Urinary bladder (tissue), 4 donors: ENCODE measurements at places on chromosomes 2 and 18. TPM values are rescaled to one million over a fixed set of nuclear protein-coding genes. Genes with fewer than 3 reads are reported as not detected.

DNA sequence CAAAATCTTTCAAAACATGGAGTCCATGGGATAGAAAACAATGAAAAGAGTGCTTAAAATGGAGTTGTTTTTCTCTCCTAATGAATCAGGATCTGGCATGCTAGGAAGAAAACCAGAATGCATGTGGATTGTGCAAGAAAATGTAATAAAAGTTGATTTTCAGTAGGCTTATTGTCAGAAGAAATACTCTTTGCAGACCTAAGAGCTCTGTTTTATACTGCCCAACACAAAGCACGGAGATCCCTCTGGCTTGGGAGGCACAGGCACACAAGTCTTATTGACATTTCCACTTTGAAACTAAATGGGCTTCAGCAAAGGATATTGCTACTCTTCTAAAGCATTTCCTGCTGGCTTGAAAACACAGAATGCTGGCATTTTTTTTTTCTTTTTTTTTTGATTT lies 15.5 kb upstream of the DAPL1 start:
- DNase-seq, result no peak

DNA sequence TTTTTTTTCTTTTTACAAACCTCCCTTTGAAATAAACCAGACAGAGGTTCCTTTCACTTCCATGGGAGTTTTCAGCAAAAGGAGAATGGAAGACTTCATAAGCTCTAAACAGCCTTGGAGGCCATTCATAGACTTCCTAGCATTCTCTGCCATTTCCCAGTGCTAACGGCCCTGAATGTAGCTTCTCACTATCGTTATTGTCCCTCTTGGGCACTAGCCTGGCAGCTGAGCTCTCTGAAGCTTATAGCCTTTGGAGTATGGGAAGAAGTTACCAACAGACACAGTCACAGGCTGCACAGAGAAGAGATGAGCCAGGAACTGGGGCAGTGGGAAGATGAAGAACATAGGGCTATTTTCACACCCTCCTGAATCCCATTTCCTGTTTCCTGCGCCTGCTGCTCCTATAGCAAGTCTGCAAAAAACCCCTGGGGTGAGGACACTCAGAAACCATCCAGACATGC lies 29.1 kb upstream of the EPC2 start:
- no peak for DNase-seq

DNA sequence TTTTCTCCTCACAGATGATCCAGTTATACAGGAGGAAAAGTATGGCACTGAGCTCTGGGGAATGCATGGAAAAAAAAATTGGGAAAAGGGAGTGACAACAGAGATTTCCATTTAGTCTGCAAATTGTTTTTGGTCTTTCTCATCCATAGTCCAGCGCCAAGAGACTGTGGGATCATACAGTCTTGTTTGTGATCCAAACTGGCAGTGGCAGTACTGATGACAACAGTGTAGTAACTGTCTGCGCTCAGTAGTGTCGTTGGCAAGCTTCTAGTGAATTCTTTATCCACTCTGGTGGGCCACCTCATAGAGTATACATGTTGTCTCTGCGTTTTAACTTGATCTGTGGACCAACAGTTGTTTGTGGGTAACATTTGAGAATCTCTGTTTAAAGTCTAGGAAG lies 37.9 kb downstream of the GALNT1 start:
- no peak for DNase-seq

GRCh38 chr2:11771971-11772615 lies 25.7 kb downstream of the LPIN1 start:
- DNase-seq, result no peak

- DNase-seq, result no peak
Observed at GRCh38 chr2:120740375-120740764, 4.7 kb downstream of the GLI2 start.

GRCh38 chr2:151728804-151729414 lies 5.4 kb downstream of the NEB start:
- DNase-seq, result no peak

DNA sequence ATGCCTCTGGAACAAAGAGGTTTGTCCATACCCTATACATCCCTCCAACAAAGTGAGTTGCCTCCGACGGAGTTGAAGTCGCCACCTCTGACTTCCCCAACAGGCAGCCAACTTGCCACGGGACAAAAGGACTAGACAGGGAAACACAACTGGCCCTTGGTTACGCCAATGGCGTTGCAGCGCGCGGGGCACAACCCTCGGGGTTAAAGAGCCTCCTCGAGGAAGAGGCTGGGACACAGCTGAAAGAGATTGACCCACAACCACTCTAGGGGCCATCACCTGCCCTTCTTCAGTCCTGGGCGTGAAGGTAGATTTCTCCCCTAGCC lies 545 bp downstream of the GTF3C2 start:
- no peak for DNase-seq

DNA sequence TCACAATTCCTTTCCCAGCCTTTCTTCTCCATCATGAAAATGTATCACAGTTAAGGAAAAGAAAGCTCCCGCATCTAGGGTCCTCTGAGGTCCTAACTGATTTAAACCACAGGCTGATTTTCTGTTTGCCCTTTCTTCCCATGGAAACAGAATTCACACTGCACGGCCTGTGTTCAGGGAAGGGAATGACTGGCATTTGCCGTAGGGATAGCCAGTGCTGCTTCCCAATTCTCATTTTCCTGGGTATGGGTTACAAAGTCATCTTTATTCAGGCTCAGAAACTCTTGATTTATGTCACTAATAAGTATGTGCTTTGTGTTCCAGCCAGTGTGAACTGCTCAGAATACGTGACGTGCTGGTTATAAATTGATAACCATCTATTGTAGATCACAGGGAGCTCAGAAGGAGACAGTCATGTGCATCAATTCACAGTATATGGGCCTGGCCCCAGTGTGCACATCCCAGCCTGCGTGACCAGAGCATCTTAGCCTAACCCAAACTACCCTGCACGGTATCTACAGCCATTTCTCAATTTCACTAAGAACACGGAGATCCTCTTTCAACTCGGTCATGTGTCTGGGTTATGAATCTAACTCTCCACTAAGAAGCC lies 163.3 kb downstream of the LRRC30 start:
- no peak for DNase-seq

- DNase-seq, result no peak
Observed at GRCh38 chr2:231970461-231970860, 8.9 kb downstream of the DIS3L2 start.

GRCh38 chr2:170477630-170478029 lies 237.5 kb upstream of the SP5 start:
- DNase-seq, result no peak

GRCh38 chr2:241774419-241775222 lies 2.0 kb upstream of the GAL3ST2 start:
- no peak for DNase-seq

Gene SKOR2
- total RNA-seq, result not detected

Gene EGR4
- not detected for total RNA-seq

Gene MAP2
- 13.5 TPM for total RNA-seq
